Fibroblast of skin of left quadriceps (primary cell): ENCODE measurements at places on chromosomes 1 and 21.
A peak's percentile ranks its signal among the peaks of the same experiment; 100 is the strongest.

GRCh38 chr1:215584389-215584788, 17.3 kb downstream of the KCTD3 start:
- DNase-seq: no peak

GRCh38 chr1:66533804-66534740, at the start of gene SGIP1:
SGIP1 (plus strand) TSS chr1:66534153; CDS start chr1:66534359, 206 bp downstream.
- no peak for DNase-seq

DNA sequence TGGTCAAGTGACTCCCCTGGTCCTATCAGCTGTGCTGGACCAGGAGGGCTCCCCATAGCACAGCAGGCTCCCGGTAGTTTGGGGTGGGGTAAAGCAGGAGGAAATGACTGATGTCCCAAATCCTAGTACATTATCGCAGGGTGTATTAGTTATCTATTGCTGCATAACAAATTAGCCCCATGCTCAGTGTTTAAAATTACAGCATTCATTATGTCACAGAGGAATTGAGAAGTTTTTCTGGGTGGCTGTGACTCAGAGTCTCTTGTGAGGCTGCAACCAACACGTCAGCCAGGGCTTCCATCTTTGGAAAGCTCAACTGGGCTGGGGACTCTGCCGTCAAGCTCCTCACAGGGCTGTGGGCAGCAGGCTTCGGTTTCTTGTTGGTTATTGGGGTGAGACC, 34.3 kb upstream of the LAPTM5 start:
- no peak for DNase-seq

- DNase-seq: peak; percentile 76
Observed at GRCh38 chr1:43582162-43582566, 51.5 kb downstream of the PTPRF start.

DNA sequence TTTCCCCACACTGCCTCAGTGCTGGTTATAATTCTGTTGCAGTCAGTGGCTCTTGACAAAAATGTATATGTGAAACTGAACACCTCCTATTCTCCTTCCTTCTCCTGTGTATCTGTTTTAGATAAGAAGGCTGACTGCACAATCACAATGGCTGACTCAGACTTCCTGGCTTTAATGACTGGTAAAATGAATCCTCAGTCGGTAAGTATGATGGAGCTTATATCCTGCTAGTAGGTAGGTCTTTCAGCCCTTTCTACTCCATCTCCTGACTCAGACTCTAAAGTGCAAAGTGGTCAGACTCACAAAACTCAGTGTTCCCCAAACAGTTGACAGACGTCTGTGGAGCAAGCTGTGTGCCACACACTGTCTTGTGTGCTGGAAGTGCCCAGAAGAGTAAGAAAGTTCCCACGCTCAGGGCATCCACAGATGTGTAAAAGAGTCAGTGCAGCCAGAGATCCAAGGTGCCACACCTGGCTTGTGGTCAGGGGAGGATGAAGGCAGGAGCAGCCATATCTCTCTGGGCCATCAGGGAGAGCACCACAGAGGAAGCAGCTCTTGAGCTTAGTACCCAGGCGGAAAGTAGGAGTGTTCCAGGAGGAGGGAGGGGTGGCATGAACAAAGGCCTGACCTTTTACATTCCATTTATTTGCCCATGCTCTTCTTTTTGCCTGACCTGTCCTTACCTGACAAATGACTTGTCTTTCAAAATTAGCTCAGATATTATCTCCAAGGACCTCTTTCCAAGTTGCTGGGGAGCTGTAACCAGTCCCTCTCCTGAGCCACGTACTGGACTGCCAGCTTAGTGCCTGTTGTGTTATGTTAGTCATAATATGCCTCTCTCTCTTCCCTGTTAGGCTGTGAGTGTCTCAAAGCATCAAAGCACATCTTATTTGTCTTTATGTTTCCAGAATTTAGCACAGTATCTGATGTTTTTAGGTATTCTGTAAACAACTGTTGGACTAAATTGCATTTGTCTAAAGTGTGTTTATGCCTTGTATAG, 14.0 kb upstream of the PODN start:
- DNase-seq: peak; percentile 48

DNA sequence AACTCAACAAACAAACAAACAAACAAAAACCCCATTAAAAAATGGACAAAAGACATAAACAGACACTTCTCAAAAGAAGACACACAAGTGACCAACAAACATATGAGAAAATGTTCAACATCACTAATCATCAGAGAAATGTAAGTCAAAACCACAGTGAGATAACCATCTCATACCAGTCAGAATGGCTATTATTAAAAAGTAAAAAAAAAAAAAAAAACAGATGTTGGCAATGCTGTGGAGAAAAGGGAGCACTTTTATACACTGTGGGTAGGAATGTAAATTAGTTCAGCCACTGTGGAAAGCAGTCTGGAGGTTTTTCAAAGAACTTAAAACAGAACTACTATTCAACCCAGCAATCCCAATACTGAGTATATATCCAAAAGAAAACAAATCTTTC, 94.7 kb downstream of the PLPP3 start:
- DNase-seq: no peak

GRCh38 chr1:237205400-237206064, 163.5 kb downstream of the RYR2 start:
- no peak for DNase-seq

DNA sequence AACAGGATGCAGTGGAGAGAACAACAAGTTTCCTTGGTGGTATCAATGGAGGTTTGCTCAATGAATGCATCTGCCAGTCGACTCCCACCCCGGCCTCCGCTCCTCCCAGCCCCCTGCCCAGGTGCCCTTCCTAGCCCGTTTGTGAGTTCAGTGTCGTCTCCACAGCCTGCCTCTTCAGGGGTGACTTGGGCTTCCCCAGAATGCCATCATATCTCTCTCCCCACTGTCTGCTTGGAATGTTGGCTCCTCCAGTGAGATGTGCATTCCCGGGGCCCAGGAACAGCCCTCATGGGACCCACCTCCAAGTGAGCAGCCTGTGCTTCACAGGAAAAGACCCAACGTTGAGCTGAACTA, 30.5 kb downstream of the MATN1 start:
- no peak for DNase-seq

DNA sequence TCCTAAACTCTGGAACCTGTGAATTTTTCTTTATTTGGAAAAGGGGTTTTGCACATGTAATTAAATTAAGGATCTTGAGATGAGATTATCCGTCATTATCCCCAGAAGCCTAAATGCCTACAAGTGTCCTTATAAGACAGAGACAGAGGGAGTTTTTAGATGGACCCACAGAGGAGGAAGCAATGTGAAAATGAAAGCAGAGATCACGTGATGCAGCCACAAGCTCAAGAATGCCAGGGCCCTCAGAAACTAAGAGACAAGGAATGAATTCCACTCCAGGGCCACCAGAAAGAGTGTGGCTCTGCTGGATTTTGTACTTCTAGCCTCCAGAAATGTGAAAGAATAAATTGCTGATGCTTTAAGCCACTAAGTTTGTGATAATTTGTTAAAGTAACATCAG, 183.6 kb upstream of the UBE2U start:
- peak; percentile 47 for DNase-seq

DNA sequence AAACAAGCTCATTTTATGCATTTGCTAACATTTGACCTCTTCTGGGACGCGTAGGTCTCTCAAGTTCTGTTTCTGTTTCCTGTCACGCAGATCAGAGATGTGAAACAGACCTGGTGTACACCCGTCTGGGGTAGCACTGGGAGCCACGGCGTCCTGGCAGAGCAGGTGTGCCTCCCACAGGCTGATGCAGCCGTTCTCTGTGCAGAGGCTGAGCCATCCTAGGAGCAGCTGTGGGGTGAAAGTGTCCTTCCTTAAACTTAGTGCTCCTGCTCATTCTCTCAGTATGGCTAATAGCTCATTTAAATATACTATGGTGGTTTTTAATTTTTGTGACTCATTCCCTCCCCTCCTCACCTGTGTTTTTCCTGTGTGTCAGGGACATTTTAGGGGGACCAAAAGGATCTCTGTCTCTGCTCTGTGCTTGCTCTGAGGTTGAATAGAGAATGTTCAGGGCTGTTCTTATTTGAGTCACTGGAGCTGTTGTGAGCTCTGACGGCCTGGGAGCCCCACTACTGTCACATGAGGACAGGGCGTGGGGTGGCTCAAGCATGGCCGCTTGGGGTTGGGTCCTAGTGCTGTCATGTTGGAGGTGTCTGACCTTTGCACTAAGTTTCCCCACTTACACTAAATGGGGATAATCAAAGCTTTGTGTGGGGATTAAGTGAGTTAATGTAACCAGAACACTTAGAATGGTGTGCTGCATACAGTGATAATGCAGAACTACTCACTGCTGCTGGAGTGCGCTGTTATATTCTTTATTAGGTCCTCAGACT, 43.0 kb downstream of the GALNT2 start:
- DNase-seq: no peak

- no peak for DNase-seq
Observed at GRCh38 chr1:149845416-149845815, 54.0 kb upstream of the BOLA1 start.

DNA sequence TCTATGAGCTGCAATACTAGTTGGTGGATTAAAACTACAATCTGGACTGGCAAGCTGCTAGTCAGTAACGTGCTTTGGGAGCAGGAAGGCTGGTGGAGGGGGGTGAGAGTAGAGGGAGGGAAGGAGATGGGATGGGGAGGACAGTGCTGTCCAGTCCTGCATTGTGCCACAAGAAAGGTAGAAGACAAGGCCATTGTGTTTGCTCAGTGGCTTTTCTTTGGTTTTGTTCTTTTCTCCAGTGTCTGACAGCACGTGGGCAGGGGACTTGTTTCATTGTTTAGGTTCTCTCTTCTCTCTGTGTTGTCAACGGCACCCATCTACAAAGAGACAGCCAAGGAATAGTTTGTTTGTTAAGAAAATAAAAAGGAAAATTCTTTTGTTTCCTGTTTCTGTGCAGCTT, 362.8 kb upstream of the PLXNA2 start:
- no peak for DNase-seq

DNA sequence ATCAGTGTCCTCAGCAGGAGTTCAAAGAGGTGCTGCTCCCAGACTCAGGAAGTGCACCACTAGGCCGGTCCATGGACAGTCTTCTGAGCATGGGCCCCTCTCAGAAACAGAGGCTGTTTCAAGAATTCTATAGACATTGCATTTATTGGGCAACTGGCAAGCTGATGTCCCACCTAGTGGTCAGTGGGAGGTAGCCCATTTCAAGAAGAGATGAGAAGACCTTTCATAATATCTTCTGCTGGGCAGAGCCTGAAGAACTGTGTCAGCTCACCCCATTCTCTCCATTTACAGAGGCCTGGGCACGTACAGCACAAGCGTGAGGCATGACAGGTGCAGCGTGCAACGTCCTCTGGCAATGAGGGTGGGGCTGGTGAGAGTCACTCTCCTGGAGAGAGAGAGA, 216.0 kb downstream of the DYRK1A start:
- DNase-seq: peak; percentile 29

GRCh38 chr1:100752791-100753190, 33.2 kb downstream of the VCAM1 start:
- DNase-seq: no peak
